ENCODE measurements at places on chromosomes 7 and 10.

- DNase-seq: no peak
These were observed 72.1 kb upstream of the FHIP2A start for GRCh38 chr10:114749510-114749909.

DNA sequence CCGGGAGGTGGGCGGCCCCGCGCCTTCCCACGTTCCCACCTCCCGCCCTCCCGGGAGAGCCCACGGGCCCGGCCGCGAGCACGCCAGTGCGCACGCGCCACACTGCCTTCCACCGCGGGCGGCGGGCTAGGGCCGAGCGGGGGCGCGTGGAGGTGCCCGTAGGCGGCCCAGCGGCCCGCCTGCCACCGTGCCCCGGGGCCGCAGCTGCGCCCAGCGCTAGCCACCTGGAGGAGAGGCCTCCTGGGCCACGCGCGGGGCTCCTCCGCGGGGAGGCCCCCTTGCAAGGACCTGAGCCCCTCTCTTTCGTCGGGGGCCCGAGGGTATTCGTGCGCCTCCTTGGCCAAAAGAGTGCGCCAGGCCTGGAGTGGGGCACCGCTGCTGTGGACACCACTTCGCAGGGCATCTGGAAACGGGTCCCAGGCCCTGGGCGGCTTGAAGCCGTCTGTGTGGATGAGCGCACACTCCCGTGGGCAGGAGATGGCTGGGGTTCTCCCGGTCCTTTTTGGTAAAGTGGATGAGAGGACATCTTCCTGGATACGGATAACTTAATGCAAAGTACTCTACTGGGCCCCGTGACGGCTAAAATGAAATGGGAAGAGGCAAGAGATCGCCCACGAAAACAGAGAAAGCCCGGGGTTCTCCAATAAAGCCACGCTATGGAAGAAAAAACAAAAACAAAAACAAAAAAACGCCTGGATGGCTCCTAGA lies 9.0 kb upstream of the EBF3 start:
- no peak for DNase-seq

DNA sequence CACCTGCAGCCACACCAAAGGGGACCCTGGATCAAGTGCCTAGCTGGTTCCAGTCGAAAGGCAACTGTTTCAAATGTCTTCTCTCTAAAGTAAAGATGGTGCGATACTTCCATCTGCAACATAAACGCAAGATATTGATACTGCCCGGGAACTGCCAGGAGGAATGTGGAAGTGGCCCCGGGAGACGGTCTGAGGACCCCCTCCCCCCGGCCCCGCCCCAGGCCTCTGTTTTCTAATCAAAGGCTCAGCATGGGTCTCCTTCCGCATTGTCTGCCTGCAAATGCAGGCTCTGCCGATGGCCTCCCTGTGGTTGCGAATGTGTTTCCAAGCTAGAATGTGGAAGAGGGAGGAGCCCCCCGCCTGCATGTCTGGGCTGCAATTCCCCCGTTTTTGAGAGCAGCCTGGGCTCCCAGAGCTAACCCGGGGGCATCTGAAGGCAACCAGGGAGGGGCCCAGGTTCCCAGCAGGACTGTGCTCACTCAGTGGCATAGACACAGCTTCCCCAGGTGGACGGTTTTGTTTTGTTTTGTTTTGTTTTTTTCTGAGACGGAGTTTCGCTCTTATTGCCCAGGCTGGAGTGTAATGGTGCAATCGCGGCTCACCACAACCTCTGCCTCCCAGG lies 223.9 kb upstream of the PPP2R2D start:
- no peak for DNase-seq

- no peak for DNase-seq
These were observed 156.7 kb downstream of the TWIST1 start for GRCh38 chr7:18960725-18961124.

- DNase-seq: no peak
These were observed 650.5 kb upstream of the MKI67 start for GRCh38 chr10:128776673-128777252.

- DNase-seq: no peak
These were observed 1214.1 kb downstream of the SORCS1 start for GRCh38 chr10:105950410-105950809.

GRCh38 chr7:79620291-79620690 lies 166.8 kb upstream of the MAGI2 start:
- DNase-seq: no peak

- DNase-seq: no peak
These were observed 27.0 kb downstream of the HSPA12A start for GRCh38 chr10:116715341-116715740.

Measured in central memory CD4-positive, alpha-beta T cell (primary cell).